Activated naive CD8-positive, alpha-beta T cell treated with anti-CD3 and anti-CD28 coated beads for 36 hours (primary cell): ENCODE measurements at places on chromosomes 13 and 19. TPM values are rescaled to one million over a fixed set of nuclear protein-coding genes. Genes with fewer than 3 reads are reported as not detected.

Gene FCGBP
- total RNA-seq: 8.0 TPM

Gene PEG3
- 0.14 TPM for total RNA-seq

GRCh38 chr13:98216135-98216565 lies 39.1 kb upstream of the RNF113B start:
- no peak for DNase-seq

GRCh38 chr19:39212375-39212742 lies 8.3 kb upstream of the SYCN start:
- DNase-seq: peak; percentile 66

GRCh38 chr19:14434543-14435319 lies 1.6 kb downstream of the PKN1 start:
- DNase-seq: peak; percentile 62
